ENCODE measurements at places on chromosomes 16 and 17. TPM values are rescaled to one million over a fixed set of nuclear protein-coding genes. Genes with fewer than 3 reads are reported as not detected.

The TMEM114 gene
- not detected for total RNA-seq

The ODAD4 gene
- total RNA-seq: 2.1 TPM

The P2RX1 gene
- total RNA-seq: 0.88 TPM

The ARHGAP23 gene
- total RNA-seq: 7.3 TPM

GRCh38 chr17:32859857-32860525, 16.9 kb downstream of the MYO1D start:
- H3K4me3 ChIP-seq: no peak overlapping the region
- no peaks in the 10 kb centered on the region for H3K36me3 ChIP-seq
- DNase-seq: no peak
- peaks cover 12% of the 10 kb centered on the region for H3K4me1 ChIP-seq

DNA sequence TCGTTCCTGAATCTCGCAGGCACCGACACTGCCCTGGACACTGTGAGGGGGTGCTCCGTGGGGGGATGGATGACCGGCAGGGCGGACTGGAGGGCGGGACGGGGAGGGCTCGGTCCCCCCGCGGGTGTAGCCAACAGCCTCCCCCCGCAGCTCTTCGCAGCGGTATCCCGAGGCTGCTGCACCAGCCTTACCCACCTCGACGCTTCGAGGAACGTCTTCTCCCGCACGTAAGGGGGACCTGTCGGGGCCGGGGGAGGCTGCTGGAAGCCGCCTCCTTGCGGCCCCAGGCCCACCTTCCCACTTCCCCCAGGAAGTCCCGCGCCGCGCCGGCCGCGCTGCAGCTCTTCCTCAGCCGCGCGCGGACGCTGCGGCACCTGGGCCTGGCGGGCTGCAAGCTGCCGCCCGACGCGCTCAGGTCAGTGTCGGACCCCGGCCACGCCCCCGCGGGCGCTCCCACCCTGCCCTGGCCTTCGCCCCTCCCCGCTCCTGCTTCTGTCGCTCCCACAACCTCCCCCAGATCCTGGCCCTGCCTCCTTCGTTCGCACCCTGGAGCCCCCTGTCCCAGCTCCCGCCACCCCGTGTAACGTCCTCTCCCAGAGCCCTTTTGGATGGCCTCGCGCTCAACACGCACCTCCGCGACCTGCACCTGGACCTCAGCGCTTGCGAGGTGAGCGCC, 3.3 kb downstream of the CARMIL2 start:
- no peak overlapping the region for H3K4me3 ChIP-seq
- no peak overlapping the region for H3K27ac ChIP-seq
- peaks cover 11% of the 10 kb centered on the region for H3K4me1 ChIP-seq
- no peaks in the 10 kb centered on the region for H3K36me3 ChIP-seq
- no peak for DNase-seq

All from Peyer's patch (tissue), 4 donors.